Esophagus mucosa (tissue), 1 donor: ENCODE measurements at places on chromosomes 5 and 9. TPM values are rescaled to one million over a fixed set of nuclear protein-coding genes. Genes with fewer than 3 reads are reported as not detected.

Gene TMOD1
- 0.60 TPM for total RNA-seq

Gene BASP1
- total RNA-seq = 4.9 TPM

Gene RAPGEF6
- 8.6 TPM for total RNA-seq

Gene PFN3
- total RNA-seq = not detected

Gene LCN1
- not detected for total RNA-seq

Gene PCDHA7
- total RNA-seq = 0.08 TPM

Gene SPINK5
- total RNA-seq = 509 TPM

Gene DDX4
- not detected for total RNA-seq

Gene FYB1
- total RNA-seq = 64.7 TPM

Gene RHOBTB3
- 3.6 TPM for total RNA-seq

Gene CDH10
- not detected for total RNA-seq

Gene PCDHA10
- total RNA-seq = 0.08 TPM

Gene TYRP1
- total RNA-seq = not detected

Gene CARD9
- 0.80 TPM for total RNA-seq

Gene ERGIC1
- total RNA-seq = 58.3 TPM

Gene WWC1
- 18.5 TPM for total RNA-seq

Gene FOXD4L6
- total RNA-seq = not detected

Gene MOCS2
- total RNA-seq = 21.7 TPM

Gene TPM2
- 31.2 TPM for total RNA-seq

Gene HAVCR2
- 0.88 TPM for total RNA-seq

Gene SLC45A2
- not detected for total RNA-seq

Gene ZNF79
- total RNA-seq = 3.7 TPM

Gene ENTPD8
- not detected for total RNA-seq

Gene ARL10
- 4.2 TPM for total RNA-seq

Gene PDE8B
- 0.12 TPM for total RNA-seq

Gene CAMK2A
- total RNA-seq = 0.28 TPM

Gene TNFSF15
- total RNA-seq = 1.7 TPM

Gene BTNL8
- not detected for total RNA-seq

Gene SHISAL2B
- not detected for total RNA-seq

Gene BTNL3
- not detected for total RNA-seq

Gene FRMD3
- total RNA-seq = 0.60 TPM

Gene GEMIN5
- total RNA-seq = 11.0 TPM

Gene SPOCK1
- total RNA-seq = 0.48 TPM

Gene FOXD4
- total RNA-seq = 0.28 TPM

Gene PALM2AKAP2
- 0.88 TPM for total RNA-seq

Gene CCDC183
- total RNA-seq = not detected

Gene FAM151B
- 1.3 TPM for total RNA-seq

Gene PDGFRB
- total RNA-seq = 11.5 TPM

Gene CTNND2
- total RNA-seq = not detected
